ENCODE measurements at places on chromosomes 11 and 22.

GRCh38 chr22:45644714-45645113 lies 26.9 kb upstream of the ATXN10 start:
- DNase-seq: no peak

GRCh38 chr22:38153821-38154562 lies 27.6 kb downstream of the PLA2G6 start:
- no peak for DNase-seq

- DNase-seq: no peak
Observed at GRCh38 chr11:44615913-44616791, 50.7 kb downstream of the CD82 start.

- DNase-seq: no peak
Observed at GRCh38 chr11:119756169-119756865, 27.3 kb upstream of the NECTIN1 start.

- DNase-seq: no peak
Observed at GRCh38 chr11:93849751-93850593, 446 bp downstream of the VSTM5 start.

DNA sequence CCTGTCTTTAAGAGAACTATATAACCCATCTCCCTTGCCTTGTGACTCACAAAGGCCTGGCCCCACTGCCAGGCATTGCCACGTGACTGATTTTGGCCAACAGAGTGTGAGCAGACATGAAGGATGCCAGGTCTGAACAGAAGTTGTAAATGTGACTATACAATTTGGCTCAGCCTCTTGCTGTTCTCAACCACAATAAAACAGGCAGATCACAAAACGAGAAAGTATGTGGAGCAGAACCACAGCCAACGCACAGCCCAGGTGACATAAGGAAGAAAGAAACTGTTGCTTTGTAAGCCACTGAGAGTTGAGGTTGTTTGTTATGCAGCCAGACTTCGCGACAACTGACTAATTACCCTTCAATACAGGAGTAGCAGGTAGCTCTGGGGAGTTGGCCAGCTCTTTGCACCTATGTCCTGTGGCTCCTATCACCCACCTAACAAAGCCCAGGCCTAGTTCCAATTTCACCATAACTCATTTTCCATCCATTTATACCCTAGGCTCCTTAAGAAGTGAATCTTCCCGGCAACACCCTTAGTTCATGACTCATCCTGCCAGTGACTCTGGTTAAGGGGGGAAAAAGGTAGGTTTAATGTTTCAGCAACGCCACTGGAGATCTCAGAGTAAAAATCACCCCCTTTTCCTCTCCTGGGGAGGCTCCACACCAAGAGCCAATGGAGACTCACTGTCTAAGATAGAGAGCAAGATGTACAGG lies 53.7 kb downstream of the GALNT18 start:
- no peak for DNase-seq

All from SW 1271 (cell line).